Endothelial cell of umbilical vein (primary cell): ENCODE measurements at places on chromosomes 6 and 20. TPM values are rescaled to one million over a fixed set of nuclear protein-coding genes. Genes with fewer than 3 reads are reported as not detected.

Gene PACRG
- not detected in 2 replicates for total RNA-seq

Gene EHMT2
- 53.7 and 54.3 TPM in 2 replicates for total RNA-seq

Gene ROMO1
- 169 and 174 TPM in 2 replicates for total RNA-seq

Gene PLCB1
- 38.6 and 53.4 TPM in 2 replicates for total RNA-seq

Gene CCR6
- not detected in 2 replicates for total RNA-seq

Gene ULBP3
- 12.8 and 13.8 TPM in 2 replicates for total RNA-seq

Gene ALDH8A1
- 0.58 and 0.95 TPM in 2 replicates for total RNA-seq

Gene DEF6
- 0.77 and 1.0 TPM in 2 replicates for total RNA-seq

Gene MLN
- total RNA-seq = not detected in 2 replicates

Gene EDEM2
- total RNA-seq = 37.5 and 39.5 TPM in 2 replicates

Gene PRSS16
- not detected in 2 replicates for total RNA-seq

Gene SLC35F1
- total RNA-seq = not detected in 2 replicates

DNA sequence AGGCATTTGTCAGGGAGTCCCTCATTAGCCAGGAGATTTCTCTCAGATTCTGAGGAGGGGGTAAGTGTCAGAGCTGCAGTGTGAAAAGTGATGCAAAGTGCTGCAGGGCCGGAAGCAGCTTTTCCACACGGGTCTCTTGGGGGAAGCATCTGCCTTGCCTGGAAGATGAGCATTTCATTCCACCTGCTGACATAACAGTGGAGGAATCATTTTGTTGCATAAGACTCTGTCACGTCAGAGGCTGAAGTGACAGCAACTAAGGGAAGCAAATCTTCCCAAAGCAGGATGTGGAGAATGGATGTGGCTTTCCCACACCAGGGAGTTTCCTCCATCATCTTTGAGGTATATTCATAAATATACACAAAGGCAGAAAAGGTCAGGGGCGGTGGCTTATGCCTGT lies 22.8 kb downstream of the DCBLD1 start:
- no peak overlapping the region for H3K4me3 ChIP-seq
- no peak overlapping the region for H3K27ac ChIP-seq
- no peaks in the 10 kb centered on the region for H3K27me3 ChIP-seq
- DNase-seq = no peak
- H3K36me3 ChIP-seq = peaks cover 8% of the 10 kb centered on the region

GRCh38 chr6:7998103-7998725 lies 66.0 kb downstream of the BLOC1S5 start:
- H3K36me3 ChIP-seq = no peaks in the 10 kb centered on the region
- peak overlapping the region; percentile 96 for H3K27ac ChIP-seq
- H3K4me1 ChIP-seq = peaks cover 73% of the 10 kb centered on the region
- no peak overlapping the region for H3K4me3 ChIP-seq
- no peak for DNase-seq
- no peaks in the 10 kb centered on the region for H3K27me3 ChIP-seq

- H3K27ac ChIP-seq = no peak overlapping the region
- peaks cover 10% of the 10 kb centered on the region for H3K4me1 ChIP-seq
These were observed 120.4 kb upstream of the ZNF184 start for GRCh38 chr6:27593200-27593818.

- no peak for DNase-seq
- peaks cover 11% of the 10 kb centered on the region for H3K4me1 ChIP-seq
- H3K27me3 ChIP-seq = no peaks in the 10 kb centered on the region
- H3K4me3 ChIP-seq = no peak overlapping the region
- H3K36me3 ChIP-seq = no peaks in the 10 kb centered on the region
These were observed 7.4 kb downstream of the ITPR3 start for GRCh38 chr6:33628401-33628964.

GRCh38 chr6:75775219-75775618 lies 26.2 kb downstream of the MYO6 start:
- no peak for DNase-seq
- no peak overlapping the region for H3K27ac ChIP-seq
- H3K4me3 ChIP-seq = no peak overlapping the region
- no peaks in the 10 kb centered on the region for H3K36me3 ChIP-seq
- no peaks in the 10 kb centered on the region for H3K27me3 ChIP-seq
- H3K4me1 ChIP-seq = peaks cover 10% of the 10 kb centered on the region

DNA sequence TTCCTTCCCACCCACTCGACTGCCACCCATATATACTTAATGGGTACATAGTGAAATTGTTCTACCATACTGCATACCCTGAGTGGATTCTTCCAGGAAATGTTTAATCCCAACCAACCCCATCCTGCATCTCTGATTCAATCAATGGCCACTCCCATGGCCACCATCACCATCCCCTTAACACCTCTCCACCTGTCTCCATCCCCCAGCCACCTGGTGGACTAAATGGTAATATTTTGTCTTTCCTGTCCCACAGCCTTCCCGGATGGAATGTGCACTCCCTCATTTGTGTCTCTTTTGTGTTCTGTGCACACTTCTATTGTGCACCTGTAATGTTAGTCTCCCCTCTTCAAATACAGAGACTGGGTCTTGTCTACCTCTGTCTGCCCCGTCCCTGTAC lies 259.9 kb downstream of the ALDH8A1 start:
- no peak overlapping the region for H3K27ac ChIP-seq
- no peaks in the 10 kb centered on the region for H3K27me3 ChIP-seq
- H3K36me3 ChIP-seq = no peaks in the 10 kb centered on the region
- no peak overlapping the region for H3K4me3 ChIP-seq
- DNase-seq = no peak
- no peaks in the 10 kb centered on the region for H3K4me1 ChIP-seq

GRCh38 chr6:81834141-81834681 lies 81.7 kb upstream of the TENT5A start:
- no peak overlapping the region for H3K27ac ChIP-seq
- H3K27me3 ChIP-seq = no peaks in the 10 kb centered on the region
- H3K4me3 ChIP-seq = no peak overlapping the region
- no peaks in the 10 kb centered on the region for H3K36me3 ChIP-seq
- H3K4me1 ChIP-seq = no peaks in the 10 kb centered on the region
- no peak for DNase-seq

DNA sequence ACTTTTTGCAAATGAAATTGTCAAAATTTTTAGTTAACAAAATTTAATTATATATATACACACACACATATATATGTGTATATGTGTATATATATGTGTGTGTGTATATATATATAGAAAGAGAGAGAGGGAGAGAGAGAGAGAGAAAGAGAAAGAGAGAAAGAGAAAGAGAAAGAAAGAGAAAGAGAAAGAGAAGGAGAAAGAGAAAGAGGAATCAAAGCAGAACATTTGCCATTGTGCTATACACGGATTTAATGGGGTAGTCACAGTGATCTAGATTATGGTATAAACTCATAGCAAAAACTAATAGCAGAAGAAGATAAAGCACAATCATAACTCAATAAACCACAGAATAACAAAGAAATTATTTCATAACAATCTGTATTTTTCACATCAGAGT lies 126.7 kb downstream of the DST start:
- no peaks in the 10 kb centered on the region for H3K27me3 ChIP-seq
- DNase-seq = no peak
- H3K36me3 ChIP-seq = peaks cover 6% of the 10 kb centered on the region
- H3K4me1 ChIP-seq = no peaks in the 10 kb centered on the region
- no peak overlapping the region for H3K27ac ChIP-seq

DNA sequence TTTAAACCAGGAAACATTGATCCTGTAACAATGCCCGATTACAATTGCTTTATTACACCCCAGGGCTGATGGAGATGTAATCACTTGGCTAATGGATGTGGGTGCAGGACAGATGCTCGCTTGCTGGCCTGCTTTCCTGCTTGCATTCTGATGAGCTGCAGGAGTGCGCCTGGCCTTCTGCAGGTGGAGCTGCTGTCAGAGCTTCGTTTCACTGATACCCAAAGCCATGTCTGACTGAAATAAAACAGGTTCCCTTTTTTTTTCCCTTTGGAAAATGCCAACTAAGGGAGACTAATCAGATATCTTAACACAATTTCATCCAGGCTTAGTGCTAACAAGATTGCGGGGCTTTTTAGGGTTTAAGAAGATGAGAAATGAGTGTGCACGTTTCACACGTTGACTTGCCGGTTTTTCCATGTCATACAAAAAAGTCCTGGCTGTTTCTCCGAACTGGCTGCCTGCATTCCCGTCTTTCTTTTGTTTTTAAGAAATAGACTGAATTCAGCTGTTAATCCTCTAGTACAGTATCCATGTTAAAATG lies 60.7 kb downstream of the VAPB start:
- H3K4me1 ChIP-seq = no peaks in the 10 kb centered on the region
- H3K27me3 ChIP-seq = no peaks in the 10 kb centered on the region
- no peak for DNase-seq
- H3K27ac ChIP-seq = no peak overlapping the region

DNA sequence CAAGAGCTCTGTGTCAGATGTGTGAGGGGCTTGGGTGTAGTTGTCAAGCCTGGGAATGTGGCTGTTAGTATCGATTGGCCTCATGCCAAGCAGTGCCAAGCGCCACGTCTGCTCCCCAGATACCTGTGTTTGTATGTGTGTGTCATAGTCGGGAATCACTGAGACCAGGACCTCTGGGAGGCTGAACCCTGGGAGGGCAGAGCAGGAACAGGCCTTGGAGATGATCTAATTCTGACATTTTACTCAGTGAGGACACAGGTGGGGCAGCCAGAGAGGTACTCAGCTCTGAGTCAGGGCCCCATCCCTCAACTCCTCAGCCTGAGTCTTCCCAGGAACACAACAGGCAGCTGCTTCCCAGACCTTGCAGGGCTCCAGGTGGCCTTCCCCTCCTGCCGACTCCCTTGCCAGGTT lies 51.2 kb upstream of the FANCE start:
- H3K27ac ChIP-seq = no peak overlapping the region
- no peaks in the 10 kb centered on the region for H3K36me3 ChIP-seq
- H3K4me3 ChIP-seq = no peak overlapping the region
- DNase-seq = no peak

DNA sequence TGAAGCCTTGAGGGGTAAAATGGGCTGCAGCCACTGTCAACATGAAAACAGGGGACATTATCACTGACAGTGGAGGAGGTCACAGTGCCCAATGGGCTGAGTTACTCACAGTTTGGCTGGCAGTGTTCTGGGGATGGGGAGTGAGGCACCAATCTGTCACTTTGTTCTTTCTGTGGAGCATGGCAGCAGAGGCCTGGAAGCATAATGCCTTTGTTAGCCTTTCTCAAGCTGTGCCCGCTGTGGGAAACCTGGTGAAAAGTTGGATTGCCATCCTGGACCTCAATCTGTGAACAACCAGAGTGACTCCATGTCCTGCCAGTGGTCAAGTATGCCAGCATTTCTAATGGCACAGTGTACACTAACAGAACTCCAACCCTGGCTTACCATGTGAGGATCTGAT lies 143.6 kb downstream of the OR2B2 start:
- peaks cover 2% of the 10 kb centered on the region for H3K4me1 ChIP-seq
- no peak overlapping the region for H3K4me3 ChIP-seq
- H3K36me3 ChIP-seq = no peaks in the 10 kb centered on the region
- no peak overlapping the region for H3K27ac ChIP-seq
- H3K27me3 ChIP-seq = peaks cover 20% of the 10 kb centered on the region

DNA sequence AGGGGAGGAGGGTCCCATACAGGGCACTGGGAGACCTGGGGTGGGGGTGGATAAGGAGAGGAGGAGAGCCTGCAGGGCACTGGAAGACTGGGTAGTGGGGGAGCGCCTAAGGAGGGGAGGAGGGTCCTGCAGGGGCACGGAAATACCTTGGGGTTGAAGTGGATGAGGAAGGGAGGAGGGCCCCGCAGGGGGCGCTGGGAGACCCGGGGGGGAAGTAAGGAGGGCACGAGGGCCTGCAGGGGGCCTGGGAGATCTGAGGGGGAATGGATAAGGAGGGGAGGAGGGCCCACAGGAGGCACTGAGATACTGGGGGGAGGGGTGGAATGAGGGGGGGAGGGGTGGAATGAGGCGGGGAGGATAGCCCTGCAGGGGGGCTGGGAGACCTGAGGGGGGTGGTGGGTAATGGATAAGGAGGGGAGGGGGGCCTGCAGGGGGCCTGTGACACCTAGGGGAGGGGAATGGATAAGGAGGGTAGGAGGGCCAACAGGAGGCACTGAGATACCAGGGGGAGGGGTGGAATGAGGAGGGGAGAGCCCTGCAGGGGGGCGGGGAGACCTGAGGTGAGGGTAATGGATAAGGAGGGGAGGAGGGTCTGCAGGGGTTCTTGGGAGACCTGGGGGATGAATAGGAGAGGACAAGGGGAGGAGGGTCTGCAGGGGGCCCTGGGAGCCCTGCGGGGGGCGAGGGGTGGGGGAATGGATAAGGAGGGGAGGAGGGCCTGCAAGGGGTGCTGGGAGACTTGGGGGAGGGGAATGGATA lies 567 bp upstream of the CTCFL start:
- no peaks in the 10 kb centered on the region for H3K36me3 ChIP-seq
- H3K27me3 ChIP-seq = no peaks in the 10 kb centered on the region
- H3K27ac ChIP-seq = no peak overlapping the region
- no peak for DNase-seq
- no peaks in the 10 kb centered on the region for H3K4me1 ChIP-seq

DNA sequence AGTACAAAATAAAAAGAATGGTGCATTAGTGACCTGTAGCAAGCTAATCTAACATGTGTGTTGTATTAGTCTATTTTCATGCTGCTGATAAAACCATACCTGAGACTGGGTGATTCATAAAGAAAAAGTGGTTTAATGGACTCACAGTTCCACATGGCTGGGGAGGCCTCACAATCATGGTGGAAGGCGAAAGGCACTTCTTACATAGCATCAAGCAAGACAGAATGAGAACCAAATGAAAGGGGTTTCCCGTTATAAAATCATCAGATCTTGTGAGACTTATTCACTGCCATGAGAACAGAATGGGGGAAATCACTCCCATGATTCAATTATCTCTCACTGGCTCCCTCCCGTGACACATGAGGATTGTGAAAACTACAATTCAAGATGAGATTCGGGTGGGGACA lies 45.4 kb upstream of the AIG1 start:
- no peak for DNase-seq
- H3K4me1 ChIP-seq = no peaks in the 10 kb centered on the region
- no peak overlapping the region for H3K4me3 ChIP-seq
- no peak overlapping the region for H3K27ac ChIP-seq
- no peaks in the 10 kb centered on the region for H3K27me3 ChIP-seq

DNA sequence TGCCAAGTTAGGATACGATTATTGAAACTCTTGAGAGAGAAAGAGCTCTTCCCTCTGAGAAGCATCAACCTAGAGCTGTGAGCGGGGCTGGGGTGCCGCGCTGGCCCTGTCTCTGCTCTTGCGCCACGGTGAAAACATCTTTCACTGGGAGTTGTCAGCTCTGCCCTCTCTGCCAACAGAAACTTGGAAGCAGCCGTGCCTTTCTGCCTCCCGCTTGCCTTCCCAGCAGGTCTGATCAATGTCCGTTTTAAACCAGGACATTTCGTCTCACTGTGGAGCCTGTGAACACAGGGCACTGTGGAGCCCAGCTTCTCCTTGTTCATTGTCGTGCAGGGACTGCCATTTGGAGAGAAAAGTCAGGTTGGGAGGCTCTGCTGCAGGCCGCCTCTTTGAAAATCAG lies 249.2 kb upstream of the PMEPA1 start:
- DNase-seq = no peak
- H3K4me3 ChIP-seq = no peak overlapping the region
- H3K27me3 ChIP-seq = no peaks in the 10 kb centered on the region
- no peaks in the 10 kb centered on the region for H3K36me3 ChIP-seq

GRCh38 chr6:47298475-47298874 lies 11.2 kb downstream of the TNFRSF21 start:
- H3K4me3 ChIP-seq = no peak overlapping the region
- no peaks in the 10 kb centered on the region for H3K27me3 ChIP-seq
- no peak overlapping the region for H3K27ac ChIP-seq
- H3K36me3 ChIP-seq = no peaks in the 10 kb centered on the region
- DNase-seq = no peak

GRCh38 chr6:2231438-2231837 lies 14.0 kb downstream of the GMDS start:
- H3K36me3 ChIP-seq = no peaks in the 10 kb centered on the region
- H3K4me1 ChIP-seq = peaks cover under 1% of the 10 kb centered on the region
- H3K27ac ChIP-seq = no peak overlapping the region
- no peaks in the 10 kb centered on the region for H3K27me3 ChIP-seq
- no peak for DNase-seq
